ENCODE measurements at places on chromosomes 12 and 14.

DNA sequence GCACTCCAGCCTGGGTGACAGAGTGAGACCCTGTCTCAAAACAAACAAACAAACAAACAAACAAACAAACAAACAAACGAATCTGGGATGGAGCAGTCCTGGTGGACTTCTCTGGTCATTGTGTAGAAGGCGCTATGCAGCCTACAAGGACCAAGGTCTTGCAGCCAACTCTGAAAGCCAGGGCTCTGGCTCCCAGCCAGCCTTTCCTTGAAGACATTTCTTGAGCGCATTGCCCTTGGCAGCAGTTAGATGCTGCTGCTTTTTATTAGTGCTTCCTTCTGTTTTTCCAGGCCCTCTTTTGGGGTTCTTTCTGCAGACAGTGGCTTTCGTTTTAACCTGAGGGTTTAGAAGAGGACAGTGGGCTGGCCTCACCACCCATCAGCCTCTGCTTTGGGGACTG is 20.2 kb downstream of the CCDC177 start:
- no peaks in the 10 kb centered on the region for H3K27me3 ChIP-seq
- H3K27ac ChIP-seq = no peak overlapping the region
- no peaks in the 10 kb centered on the region for H3K36me3 ChIP-seq
- no peak for DNase-seq
- no peak overlapping the region for H3K4me3 ChIP-seq

DNA sequence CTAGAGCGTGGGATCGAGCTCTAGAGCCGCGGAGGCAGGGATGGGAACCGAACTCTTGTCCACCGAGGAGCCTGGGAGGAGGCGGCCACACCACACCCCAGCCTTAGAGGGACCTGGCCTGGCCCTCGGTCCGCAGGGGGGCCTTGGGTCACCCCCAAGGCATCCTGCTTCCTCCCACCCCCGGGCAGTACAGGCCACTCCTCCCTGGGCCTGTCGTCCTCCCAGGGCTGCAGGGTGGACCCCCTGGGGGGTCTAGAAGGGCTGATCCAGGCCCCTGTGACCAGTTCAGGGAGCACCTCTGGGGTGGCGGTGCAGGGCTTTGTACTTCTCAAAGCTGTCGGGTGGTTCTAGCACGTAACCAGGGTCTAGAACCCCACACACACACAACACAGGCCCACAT is 79.1 kb upstream of the FBRSL1 start:
- no peaks in the 10 kb centered on the region for H3K4me1 ChIP-seq
- no peak for DNase-seq
- H3K27ac ChIP-seq = no peak overlapping the region
- H3K27me3 ChIP-seq = no peaks in the 10 kb centered on the region
- H3K36me3 ChIP-seq = no peaks in the 10 kb centered on the region

DNA sequence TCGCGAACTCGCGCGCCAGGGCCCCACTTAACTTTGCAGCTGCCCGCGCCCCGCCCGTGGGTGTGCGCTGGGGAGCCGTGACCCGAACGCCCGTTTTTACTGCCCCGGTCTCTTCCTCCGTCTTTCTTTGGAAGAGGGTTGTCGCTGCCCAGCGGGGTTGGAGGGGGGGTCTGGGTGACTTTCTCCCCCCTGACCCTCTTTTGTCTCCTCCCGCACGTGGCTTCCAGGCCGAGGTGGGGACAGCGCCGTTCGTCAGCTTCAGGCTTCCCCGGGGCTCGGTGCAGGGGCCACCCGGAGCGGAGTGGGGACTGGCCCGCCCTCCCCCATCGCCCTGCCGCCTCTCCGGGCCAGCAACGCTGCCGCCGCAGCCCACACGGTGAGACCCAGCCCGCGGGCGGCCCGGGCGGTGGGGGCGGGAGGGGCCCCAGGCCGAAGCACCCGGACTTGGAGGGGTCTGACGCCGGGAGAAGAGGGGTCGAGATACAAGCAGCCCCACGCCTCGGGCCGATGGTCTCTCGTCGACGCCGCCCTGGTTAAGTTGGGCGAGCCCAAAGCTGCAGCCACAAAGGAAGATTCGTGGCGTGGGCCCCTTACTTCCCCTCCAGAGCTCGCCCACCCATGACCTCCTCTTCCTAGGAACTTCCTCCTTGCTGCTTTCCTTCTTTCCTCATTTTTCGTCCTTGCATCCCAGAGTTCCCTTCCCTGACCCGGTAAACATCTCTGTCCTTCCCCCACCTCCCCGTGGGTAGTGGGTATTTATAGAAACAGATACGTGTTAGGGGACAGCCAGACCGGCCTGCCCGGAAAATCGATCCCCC is 1.2 kb downstream of the DYRK2 start:
- H3K27ac ChIP-seq = no peak overlapping the region
- H3K4me1 ChIP-seq = peaks cover 14% of the 10 kb centered on the region
- H3K4me3 ChIP-seq = peak overlapping the region; percentile 87
- no peaks in the 10 kb centered on the region for H3K36me3 ChIP-seq

DNA sequence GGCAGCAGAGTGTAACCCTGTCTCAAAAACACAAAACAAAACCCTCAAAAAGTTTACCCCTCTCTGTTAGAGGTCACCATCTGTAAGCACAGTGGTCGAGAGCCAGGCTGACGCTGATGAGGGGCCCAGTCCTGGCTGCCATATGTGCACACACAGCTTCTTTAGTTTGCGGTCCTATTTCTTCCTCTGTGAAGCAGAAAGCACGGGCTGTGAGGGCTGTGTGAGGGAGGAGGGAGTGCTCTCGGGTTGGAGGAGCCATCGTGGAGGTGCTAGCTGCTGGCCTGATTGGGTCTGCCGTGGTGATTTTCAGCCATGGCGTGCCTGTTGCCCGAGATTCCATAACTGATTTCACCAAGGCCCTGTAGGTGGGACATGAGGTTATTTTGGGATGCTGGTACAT is 3.5 kb downstream of the ULK1 start:
- DNase-seq = no peak
- H3K27ac ChIP-seq = no peak overlapping the region
- H3K27me3 ChIP-seq = no peaks in the 10 kb centered on the region
- no peak overlapping the region for H3K4me3 ChIP-seq
- H3K36me3 ChIP-seq = no peaks in the 10 kb centered on the region
- no peaks in the 10 kb centered on the region for H3K4me1 ChIP-seq

GRCh38 chr14:90184571-90185266 is 71.6 kb upstream of the PSMC1 start:
- no peaks in the 10 kb centered on the region for H3K27me3 ChIP-seq
- no peak overlapping the region for H3K4me3 ChIP-seq
- DNase-seq = no peak
- H3K27ac ChIP-seq = no peak overlapping the region

DNA sequence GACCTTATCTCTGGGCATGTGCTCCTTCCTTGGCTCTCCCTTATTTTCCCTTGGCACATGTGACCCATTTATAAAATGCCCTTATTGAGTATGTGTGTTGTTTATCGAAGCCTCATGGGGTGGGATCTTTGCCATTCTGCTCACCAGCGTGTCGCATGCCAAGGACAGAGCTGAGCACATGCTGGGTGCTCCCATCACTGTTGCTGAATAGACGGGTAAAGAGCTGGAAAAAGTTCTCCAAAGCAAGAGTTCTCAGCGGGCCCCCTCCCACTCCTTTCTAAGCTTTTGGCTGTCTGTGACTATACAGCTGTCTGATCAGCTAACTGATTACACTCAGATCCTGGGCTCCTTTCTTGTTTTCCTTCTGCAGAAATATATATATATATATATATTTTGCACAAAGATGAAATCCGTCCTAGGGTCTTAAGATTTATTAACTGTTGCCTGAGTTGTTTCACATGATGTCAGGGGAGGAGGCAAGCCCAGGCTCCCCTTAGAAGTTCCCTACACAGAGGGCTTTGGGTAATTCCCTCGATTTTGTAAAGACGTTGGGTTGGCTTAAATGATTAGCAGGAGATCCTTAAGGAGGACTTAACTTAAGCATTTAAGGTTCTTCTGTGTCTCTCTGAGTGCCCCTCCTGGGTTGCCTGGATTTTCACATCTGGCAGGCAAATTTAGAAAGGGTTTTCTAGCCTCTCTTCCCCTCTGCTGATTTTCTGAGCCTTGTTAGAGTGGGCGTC is 71.6 kb downstream of the TMEM132C start:
- H3K27me3 ChIP-seq = no peaks in the 10 kb centered on the region
- H3K4me3 ChIP-seq = no peak overlapping the region
- DNase-seq = no peak
- no peaks in the 10 kb centered on the region for H3K4me1 ChIP-seq
- no peak overlapping the region for H3K27ac ChIP-seq
- H3K36me3 ChIP-seq = no peaks in the 10 kb centered on the region

DNA sequence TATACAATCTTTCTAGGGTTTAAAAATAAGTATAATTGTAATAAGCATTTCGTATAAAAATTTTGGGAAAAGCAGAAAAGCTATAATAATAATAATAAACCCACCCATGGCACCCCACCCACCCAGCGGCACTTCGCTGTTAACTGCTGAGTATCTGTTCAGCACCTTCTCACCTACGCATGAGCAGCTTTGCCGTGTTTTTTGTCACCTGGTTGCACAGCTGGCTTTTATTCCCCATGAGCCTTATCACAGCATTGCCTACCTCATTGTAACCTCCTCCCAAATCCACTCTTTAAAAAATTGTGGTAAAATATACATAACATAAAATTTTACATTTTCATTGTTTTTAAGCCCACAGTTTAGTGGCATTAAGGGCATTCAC is 34.7 kb downstream of the CYP46A1 start:
- H3K4me3 ChIP-seq = no peak overlapping the region
- no peak overlapping the region for H3K27ac ChIP-seq
- H3K27me3 ChIP-seq = no peaks in the 10 kb centered on the region
- no peak for DNase-seq
- H3K4me1 ChIP-seq = no peaks in the 10 kb centered on the region
